Stimulated activated CD8-positive, alpha-beta memory T cell treated with anti-CD3 and anti-CD28 coated beads, Interleukin-12 subunit alpha, Interleukin-12 subunit beta, amount 100 ng/mL, for 4 hours (primary cell): ENCODE measurements at places on chromosomes 12 and 14.
A peak's percentile ranks its signal among the peaks of the same experiment; 100 is the strongest.

DNA sequence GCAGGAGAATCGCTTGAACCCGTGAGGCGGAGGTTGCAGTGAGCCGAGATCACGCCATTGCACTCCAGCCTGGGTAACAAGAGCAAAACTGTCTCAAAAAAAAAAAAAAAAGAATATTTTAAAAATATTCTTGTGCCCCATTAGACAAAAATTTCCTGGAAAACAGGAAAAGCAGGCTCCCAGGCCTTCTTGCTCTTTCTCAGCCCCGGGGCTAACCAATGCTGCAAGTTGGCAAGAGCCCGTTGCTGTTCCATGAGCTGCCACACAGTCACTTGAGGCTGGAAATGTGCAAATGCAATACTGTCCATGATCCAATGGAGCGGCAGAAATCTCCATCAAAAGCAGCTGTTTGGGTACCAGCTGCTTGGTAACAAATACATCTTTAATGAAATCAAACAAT is 994.7 kb downstream of the VRK1 start:
- no peak for DNase-seq

DNA sequence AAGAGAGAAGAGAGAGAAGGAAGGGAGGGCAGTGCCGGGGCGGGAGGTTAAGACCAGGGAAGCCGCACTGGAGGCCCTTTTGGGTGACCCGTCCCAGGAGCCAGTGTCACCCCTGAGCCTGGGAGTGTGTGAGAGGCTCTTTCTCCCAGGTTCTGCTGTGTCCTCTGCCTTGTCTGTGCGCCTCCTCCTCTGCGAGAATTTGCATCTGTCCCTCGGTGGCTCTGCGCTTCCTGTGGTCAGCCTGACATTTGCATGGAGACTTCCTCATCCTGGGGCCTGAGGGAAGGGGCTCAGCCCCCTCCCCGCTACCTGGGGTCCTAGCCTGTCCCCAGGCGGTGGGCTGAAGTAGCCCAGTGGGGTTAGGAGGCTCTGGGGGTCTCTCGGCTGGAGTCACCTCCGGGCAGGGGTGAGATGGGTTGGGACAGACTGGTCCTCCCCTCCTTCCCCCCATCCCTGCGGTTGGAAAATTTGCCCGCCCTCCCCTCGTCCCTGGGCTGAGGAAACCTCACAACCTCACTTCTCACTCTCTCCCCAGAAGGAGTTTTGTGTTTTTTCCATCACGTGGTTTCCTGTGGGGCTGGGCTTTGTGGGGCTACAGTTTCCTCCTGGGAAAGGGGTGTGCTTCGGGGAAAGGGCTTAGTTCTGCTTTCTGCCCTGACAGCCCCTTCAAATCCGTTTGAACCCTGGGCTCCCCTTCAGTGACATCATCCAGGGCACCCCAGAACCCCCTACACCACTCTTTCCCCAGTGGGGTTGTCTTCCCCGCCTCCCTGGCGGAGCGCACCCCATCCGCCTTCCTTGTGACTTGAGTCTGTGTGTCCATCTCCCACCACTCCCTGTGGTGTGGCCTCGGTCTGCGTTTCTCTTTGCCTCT is 2.5 kb downstream of the PTPN6 start:
- DNase-seq: peak; percentile 80

DNA sequence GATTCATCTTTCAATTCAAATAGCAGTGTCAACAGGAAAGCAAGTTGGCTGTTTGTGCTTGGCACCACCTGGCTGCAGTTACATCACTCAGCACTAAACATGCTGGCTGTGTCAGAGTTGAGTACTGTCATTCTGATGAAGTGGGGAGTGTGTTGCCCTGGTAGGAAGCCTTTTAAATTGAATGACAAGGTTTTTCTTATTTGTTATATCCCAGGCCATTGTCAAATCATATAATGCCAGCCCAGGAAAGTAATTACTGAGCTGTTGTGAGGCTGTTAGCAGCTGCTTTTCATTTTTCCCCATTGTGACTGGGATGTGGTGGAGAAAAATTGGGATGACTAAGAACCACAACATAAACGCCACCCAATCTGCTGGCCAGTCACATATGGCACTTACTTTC is 106.5 kb upstream of the PRKD1 start:
- no peak for DNase-seq

GRCh38 chr12:81274637-81275529 is 197.0 kb downstream of the ACSS3 start:
- DNase-seq: no peak

DNA sequence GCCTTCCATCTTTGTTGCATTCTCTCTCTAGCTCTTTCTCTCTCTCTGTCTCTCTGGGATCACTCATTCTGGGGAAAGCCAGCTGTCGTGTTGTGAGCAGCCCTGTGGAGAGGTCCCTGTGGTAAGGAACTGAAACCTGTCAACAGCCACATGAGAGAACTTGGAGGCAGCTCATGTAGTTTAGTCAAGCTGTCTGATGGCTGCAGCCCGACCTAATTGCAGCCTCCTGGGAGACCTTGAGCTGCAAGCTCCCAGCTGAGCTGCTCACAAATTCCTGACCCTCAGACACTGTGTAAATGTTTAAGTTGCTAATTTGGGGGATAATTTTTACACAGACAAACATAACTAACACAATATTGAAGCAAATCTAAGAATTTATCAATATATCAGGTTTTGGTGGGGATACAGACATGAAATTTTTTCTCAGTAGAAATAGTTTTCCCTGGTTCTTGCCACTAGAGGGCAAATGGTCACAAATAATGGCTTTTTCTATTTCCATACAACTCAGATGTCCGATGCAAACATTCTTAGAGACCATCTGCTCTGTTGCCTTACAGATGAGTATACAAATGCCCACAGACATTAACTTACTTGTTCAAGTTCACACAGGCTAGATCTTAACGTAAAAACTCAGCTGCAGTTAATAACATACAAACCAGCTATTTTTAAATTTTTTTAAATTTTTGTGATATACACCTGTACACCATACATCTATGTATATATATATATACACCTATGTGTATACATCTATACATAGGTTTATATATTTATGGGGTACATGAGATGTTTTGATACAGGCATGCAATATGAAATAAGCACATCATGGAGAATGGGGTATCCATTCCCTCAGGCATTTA is 15.5 kb upstream of the KRR1 start:
- DNase-seq: no peak

DNA sequence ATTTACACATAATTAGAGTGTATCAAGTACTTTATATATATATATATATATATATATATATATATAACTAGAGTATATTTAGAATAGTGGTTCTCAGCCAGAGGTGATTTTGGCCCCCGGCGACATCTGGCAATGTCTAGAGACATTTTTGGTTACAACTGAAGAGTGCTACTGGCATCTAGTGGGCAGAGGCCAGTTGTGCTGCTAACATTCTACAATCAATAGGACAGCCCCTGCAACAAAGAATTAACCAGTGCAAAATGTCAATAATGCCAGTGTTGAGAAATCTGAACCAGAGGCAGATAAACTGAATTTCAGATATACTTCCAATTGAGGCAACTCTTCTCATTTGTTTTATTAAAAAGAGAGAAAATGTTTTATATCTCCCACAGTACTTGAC is 8.9 kb downstream of the GTF2A1 start:
- DNase-seq: no peak

DNA sequence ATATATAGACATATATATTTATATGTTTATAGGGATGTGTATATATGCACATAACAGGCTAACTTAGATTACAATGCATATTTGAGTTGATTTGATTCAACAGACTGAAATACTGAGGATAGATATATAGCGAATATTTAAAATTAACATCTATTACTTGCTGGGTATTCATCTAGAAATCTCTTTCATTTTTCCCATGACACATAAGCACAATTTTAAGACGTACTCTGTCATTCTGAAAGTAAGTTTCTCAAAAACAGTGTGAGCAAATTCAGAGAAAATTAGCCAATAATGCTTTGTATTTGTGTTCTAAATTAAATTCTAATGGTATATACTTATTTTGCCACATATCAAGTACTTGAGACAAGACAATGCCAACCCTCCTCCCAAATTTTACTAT is 907.5 kb upstream of the MDGA2 start:
- no peak for DNase-seq

DNA sequence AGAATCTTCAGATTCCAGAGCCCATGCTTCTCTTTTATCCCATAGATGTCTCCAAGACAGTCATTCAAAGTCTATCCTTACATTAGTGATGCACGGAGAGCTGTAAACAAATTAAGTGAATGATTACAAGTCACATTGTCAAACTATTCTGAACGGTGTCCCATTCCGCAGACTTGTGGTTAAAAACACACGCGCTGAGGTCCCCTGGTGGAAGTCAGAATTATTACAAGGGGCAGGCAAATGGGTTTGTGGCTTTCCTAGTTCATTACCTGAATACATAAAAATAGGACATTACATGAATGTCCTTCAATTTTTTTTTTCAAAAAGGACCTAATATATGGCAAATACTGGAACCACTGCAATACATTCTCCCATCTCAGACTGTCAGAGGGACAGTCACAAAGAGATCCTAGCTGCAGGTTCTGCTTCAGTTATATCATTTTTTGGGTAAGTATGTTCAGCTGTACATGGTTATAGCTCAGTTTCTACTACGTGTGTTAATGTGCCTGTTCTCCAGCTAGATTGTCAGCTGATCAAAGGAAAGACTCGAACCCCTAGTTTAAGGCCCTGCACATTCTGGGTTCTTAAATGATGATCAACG is 53.1 kb upstream of the STON2 start:
- no peak for DNase-seq

GRCh38 chr12:42859612-42860011 is 270.1 kb upstream of the PRICKLE1 start:
- DNase-seq: no peak

DNA sequence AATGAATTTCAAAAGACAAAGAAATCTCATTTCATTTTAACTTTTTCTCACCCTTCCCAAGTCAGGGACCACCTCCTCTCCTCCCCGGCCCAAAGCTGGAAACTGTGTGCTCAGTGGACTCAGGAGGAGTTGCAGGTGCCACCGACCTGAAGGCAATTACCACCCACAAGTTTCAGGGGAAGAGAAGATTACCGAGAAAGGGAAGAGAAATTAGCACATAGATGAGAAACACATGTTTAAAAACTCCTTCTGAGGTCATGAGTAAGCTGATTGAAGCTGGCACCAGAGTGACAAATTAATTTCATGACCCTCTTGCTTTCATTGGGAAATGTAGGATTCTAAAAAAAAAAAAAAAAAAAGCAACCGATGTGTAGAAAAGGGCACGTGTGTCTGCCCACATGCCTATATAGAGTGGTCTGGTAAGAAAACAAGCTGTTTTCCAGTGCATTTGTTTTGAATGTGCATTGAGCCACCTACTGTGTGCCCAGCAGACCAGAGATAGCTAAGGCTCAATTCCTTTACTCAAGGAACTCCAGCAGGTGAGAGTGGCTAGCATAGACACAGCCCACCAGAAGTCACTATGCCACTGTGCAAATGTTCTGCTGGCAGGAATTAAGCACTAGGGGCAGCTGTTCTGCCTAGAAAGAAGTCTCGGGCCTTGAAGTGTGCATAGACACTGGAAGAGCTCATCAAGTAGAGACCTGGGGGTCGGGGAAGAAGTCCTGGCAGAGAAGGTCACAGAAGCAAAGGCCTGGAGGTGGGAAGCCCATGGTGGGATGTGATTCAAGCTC is 30.5 kb downstream of the DPF3 start:
- DNase-seq: no peak

DNA sequence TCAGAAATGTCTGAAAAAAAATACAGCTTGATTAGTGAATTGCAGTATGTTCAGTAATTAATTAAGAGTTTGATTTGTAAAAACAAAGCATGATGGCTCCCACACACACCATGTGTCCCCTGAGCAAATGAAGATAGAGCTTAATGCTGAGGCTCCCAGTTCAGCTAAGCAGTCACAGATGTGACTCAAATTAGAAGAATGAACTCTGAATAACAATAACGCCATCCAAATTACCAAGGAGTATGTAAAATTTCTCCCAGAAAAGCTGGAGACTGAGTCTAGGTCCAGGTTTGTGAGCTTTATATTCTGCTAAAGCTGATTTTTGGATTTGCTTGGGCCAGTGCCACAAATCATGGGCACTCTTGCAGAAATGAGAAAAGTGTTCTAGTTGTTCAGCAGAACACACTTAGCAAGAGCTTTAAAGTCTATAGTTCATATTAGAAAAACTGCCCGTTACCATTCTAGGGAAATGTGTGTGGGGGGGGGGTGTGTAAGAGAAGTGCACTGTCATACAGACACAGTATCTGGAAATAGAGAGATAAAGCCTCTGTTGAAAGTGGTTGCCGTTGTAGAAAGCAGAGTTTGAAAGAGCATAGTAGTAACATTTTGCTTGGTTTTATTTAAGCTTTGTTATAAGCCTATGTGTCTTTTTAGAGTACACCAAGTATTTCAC is 253.1 kb downstream of the BCAT1 start:
- no peak for DNase-seq

DNA sequence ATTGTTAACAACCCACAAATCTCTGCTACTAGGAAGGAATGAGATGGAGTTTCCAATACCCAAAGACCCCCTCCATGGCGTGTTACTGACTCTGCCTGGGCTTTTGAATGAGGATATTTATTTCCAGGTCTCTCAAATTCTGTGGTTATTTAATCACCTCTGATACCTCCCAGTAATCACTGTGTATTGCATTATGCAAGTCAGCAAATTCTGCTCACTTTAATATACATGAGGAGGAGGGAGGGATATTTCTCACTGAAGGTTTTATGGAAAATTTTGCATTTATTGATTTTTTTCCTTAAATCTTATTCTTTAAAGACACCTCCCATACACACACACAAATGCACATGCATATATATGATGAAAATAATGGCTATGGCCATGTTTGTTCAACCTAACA is 962.9 kb downstream of the VRK1 start:
- DNase-seq: no peak
